ENCODE measurements at places on chromosomes 2 and 18.

DNA sequence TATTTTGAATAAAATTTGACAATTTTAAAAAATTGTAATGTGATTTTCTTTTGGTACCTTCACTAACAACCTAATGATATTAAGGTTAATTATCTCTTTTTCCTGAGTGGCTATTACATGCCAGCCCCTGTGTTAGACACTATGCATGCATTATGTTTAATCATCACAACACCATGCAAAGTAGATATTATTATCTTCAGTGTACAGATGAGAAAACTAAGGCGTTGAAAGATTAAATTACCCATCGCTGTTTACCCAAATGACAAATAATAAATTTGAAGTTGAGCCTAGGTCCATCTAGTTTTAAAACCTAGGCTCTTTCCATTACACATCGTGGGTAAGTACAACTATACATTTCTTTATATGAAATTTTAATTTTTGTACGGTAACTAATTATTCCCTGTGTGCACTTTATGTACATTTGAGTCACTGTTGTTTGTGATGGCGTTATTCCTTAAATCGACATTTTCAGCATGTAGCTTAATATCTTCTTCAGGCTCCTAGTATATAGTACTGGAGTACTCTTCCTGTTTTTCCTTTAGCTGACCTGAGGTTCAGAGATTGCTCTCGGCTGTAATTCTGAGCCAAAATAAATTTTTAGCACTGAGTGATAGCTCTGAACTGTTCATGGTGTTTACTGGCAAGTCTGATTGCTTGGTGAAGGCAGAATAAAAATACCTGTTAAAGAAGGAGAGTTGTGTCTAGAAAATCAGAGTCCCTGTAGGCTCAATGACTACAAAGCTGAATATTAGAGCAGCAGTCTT lies 13.9 kb upstream of the MBD2 start:
- no peak for DNase-seq

- DNase-seq, result no peak
These were observed 9.6 kb downstream of the TMEM177 start for GRCh38 chr2:119688616-119689015.

- DNase-seq, result no peak
These were observed 145.2 kb downstream of the BCL11A start for GRCh38 chr2:60408207-60408606.

GRCh38 chr2:177551989-177552421 lies 159.4 kb downstream of the AGPS start:
- DNase-seq, result no peak

DNA sequence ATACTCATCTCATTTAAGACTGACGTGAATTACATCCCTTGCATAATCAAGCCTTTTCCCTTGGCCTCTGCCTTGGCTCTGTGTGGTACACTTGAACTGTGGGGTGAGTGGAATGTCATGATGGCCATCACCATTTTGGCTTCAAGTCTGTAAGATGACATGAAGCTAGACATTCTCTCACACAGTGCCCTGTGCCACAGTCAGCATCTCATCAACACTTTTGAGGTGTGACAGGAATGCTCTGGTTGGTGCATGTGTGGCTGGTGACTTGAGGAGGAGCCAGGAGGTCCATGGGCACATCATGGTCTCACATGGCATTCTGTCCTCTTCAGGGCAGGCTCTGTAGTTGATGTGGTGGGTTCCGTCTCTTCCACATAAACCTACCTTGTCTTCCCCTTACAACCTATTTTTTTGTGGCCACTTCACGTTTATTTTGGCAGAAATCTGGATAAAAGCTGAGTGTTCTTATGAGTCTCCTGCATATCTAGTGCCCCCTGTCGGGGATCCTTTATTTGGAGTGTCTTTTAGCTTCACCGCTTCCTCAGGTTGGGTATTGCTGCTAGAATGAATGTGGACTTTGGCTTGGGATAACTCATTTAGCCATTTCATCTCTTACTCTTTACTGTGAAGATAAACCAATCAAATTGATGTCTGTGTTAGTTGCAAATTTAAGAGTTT lies 28.1 kb downstream of the MAP4K4 start:
- no peak for DNase-seq

- DNase-seq, result no peak
These were observed 31.5 kb downstream of the NOL10 start for GRCh38 chr2:10658041-10658913.

DNA sequence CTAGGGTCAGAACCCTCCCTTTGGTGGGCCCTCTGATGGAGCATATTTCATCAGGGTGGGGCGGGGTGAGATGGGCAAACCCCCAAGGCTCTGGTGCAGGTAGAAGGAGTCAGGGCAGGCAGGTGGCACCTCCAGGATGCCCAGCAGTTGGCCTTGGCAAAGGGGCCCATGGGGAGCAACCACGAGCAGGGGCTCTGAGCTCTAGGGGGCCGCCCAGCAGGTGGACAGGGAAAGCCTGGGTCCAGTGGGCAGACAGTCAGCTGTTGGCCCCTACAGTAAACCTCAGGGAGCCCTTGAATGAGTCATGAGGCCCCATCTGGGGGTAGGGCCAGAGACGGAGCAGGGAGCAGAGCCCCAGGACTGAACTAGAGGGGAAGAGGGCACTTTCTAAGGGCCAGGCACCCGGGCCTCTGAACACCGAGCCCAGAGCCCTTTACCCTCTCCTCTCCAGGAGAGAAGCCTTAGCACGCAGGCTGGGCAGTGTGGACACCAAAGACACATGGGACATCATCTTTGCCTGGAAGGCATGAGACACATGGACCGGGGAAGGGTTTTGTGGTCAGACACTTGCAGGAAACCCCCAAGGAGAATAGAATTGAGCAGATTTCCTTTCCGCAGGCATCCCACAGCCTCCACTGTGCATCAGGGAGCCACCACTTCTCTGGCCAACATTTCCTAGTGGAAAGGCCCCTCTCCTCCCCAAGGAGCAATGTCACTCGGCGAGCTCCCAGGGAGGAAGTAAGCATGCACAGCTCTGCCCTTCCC lies 257.3 kb downstream of the GLI2 start:
- DNase-seq, result no peak

GRCh38 chr18:58998401-58999203 lies 133.9 kb downstream of the ZNF532 start:
- no peak for DNase-seq

GRCh38 chr2:19176977-19177376 lies 181.4 kb downstream of the OSR1 start:
- DNase-seq, result no peak

- no peak for DNase-seq
These were observed 315.9 kb upstream of the UBE2E3 start for GRCh38 chr2:180664507-180664906.

GRCh38 chr2:129331638-129332037 lies 647.8 kb upstream of the RAB6C start:
- DNase-seq, result no peak

- no peak for DNase-seq
These were observed 67.4 kb downstream of the TPO start for GRCh38 chr2:1480671-1481076.

DNA sequence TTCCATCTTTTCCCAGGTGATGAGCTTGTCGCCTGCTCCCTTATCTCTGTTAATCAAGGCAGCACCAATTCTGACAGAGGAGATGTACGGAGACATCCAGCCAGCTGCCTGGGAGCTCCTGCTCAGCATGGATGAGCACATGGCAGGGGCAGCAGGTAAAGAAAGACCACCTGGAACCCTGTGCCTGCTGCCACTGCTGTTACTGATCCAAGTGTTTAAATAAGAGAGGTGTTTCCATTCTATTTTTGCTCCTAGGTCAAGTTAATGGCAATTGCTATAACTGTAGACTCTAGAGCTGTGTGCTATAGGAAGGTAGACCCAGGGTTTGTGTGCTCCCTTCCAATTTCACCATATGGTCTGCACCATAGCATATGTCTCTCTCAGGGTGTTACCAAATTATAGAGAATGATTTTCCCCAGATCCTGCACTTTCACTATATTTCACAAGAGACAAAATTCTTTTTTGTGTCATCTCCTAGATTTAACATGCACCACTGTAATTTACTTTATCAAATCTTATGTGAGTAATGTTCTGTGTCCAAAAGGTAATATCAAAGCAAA lies 88.6 kb upstream of the RPE start:
- no peak for DNase-seq

DNA sequence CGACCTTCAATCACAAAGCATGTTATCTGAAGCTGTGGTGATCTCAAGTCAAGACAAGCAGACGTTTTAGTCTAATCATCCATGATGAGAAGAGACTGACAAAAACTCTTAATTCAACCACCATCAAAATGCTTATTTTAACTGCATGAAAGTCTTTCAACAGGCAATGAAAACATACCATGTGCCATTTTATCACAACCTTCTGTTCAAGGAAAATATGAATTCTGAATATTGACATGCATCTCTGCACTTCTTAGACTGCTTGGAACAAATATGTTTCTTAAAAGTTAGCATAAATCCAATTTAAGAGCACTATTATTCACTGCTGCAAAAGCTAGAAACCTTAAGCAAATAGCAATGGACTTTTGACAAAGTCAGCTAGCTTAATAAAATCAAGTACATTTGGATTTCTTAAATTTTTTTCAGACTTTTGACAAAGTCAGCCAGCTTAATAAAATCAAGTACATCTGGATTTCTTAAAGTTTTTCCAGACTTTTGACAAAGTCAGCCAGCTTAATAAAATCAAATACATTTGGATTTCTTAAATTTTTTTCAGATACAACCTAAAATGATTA lies 70.9 kb downstream of the OLA1 start:
- DNase-seq, result no peak

GRCh38 chr2:151228847-151229512 lies 32.7 kb downstream of the RBM43 start:
- no peak for DNase-seq

Data from nucleus accumbens (tissue), 56 donors.